Left lung (tissue), 14 donors: ENCODE measurements at places on chromosomes 3 and 15. TPM values are rescaled to one million over a fixed set of nuclear protein-coding genes. Genes with fewer than 3 reads are reported as not detected.

DNA sequence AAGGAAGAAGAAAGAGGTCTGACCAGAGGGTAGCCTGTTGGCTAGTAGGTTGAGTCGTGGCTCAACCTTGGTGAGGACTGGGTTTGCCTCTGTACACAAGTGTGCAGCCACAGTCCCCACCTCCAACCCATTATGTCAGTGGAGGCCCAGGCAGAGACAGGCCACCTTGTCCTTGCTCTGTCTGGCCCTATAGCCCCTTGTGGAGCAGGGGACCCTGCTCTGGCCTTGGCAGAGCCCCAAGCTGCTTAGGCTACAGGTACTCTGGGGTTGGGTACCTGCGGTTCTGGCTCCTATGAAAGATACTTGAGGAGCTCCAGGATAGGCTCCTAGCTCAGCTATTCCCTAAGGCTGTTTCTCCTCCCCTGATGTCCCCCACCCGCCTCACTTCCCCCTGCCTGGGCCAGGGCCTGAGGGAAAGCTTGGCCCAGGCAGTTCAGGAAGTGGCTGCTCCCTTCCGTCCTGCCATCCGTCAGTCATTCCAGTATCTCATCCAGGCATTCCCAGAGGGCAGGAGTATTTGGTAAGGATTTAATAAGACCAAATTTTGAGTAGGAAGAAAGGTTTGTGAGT, 44.0 kb downstream of the FGD5 start:
- DNase-seq: no peak

The OR5K2 gene
- 0.47 TPM for polyA plus RNA-seq

The CCRL2 gene
- 4.8 TPM for polyA plus RNA-seq

GRCh38 chr15:36810656-36811449, 231.4 kb downstream of the CDIN1 start:
- no peak for DNase-seq
